T-helper 1 cell (primary cell): ENCODE measurements at places on chromosomes 7 and 10.

DNA sequence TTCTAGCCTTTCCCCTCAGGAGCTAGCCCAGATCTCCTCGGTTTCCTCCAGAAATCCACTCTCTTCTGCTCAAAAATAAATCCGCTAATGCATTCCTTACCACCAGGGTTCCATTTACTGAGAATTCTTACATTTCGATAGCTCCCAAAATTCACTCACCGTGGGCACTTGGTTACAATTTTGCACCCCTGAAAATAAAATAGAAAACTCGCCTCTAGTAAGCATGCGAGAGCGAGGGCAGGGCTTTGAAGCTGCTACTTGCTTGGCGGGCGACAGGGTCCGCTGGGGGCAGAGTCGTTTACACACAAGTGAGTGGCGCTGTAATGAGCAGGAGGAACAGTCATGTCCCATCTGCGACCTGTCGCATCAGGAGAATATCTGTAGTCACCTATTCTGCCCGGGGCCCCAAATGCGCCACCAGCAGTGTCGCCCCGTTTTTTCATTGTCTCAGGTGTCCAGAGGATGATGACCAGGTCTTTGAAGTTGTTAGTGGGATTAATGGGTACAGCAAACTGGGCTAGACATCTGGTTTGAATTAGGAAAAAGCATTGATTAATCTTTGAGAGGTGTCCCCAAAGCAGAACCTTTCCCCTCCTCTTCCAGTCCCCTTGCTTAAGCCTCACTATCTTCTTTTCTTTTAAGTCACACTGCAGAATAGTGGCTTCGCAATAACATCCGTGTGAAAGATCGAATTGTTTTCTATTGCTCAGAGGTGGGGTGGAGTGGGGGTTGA is 1.2 kb upstream of the MEOX2 start:
- DNase-seq, result no peak

GRCh38 chr10:4448030-4448429 is 378.0 kb upstream of the AKR1E2 start:
- no peak for DNase-seq

DNA sequence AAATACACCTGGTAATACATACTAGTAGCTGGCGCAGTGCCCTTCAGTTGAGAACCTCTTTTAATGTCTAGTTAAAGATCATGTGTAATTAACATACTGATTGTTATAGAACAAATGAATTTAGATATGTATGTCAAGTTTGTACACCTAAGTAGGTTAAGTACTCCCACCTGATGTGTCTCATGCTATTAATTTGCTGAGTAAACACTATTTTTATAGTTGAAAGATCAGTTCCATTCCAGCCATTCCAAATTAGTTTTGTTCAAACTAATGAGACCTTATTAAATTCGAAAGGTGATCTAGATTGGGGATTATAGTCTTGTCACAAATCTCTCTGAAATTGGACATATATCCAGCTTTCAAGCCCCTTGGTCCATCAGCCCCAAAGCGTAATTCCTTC is 710.0 kb downstream of the LRMDA start:
- DNase-seq, result no peak

DNA sequence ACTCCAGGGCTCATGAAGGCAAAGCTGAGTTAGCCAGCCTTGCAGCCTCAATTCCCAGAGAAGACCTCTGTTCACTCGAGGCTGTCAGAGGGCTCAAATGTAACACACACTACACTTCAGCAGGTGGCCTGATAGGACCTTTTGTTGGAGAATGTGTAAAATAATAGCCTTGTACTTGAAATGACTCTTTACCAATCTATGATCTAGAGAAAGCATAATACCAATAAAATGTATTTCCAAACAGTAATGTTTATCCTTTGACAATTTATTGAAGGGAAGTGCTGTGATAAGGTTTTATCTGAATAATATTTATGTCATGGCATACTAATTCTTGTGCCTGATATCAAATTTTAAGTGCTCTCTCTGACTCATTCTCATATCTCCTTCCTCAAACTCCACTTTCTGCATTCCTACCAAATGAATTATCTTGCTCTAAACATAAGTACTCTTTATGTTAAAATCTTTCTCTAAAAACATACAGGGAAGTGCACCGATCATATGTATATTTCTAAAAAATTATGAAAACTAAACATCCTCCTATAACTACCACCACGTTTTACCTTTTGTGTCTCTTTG is 20.9 kb downstream of the CYP3A7 start:
- DNase-seq, result no peak

GRCh38 chr10:96683710-96684109 is 36.6 kb downstream of the PIK3AP1 start:
- DNase-seq, result no peak

GRCh38 chr7:35463751-35464150 is 209.9 kb upstream of the TBX20 start:
- no peak for DNase-seq

- no peak for DNase-seq
Measured at GRCh38 chr10:108375691-108376090, 1211.2 kb upstream of the SORCS1 start.

- no peak for DNase-seq
Measured at GRCh38 chr10:92238586-92239098, 52.2 kb downstream of the CPEB3 start.

DNA sequence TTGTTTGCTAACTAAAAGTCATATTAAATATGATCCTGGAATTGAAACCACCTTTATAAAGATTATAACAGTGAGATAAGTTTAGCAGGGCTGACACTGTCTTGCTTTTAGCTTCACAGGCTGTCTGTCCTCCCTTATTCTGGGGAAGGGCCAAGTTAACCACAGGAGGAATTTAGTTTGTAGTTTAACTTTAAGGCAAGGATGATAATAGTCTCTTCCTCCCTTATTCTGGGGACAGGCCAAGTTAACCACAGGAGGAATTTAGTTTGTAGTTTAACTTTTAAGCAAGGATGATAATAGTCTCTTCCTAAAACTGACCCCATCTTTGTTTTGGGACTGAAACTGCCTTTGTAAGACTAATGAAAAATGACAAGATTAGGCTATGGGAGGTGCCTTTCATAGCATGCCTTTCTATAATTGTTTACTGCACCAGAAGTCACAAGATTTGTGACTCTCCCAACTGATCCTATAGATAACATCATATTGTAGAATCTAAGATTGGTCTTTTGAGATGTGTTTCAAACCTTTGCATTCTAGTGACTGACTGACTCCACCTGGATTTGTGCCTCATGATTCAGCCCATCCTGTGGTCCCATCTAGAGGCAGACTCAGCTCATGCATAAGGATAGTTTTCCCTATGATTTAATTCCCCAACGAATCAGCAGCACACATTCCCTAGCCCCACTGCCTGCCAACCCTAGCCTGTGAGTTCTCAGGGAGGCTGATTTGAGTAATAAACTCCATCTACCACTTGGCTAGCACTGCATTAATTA is 212.0 kb downstream of the MAGI2 start:
- no peak for DNase-seq

- no peak for DNase-seq
Measured at GRCh38 chr10:129098517-129098916, 368.5 kb upstream of the MGMT start.

DNA sequence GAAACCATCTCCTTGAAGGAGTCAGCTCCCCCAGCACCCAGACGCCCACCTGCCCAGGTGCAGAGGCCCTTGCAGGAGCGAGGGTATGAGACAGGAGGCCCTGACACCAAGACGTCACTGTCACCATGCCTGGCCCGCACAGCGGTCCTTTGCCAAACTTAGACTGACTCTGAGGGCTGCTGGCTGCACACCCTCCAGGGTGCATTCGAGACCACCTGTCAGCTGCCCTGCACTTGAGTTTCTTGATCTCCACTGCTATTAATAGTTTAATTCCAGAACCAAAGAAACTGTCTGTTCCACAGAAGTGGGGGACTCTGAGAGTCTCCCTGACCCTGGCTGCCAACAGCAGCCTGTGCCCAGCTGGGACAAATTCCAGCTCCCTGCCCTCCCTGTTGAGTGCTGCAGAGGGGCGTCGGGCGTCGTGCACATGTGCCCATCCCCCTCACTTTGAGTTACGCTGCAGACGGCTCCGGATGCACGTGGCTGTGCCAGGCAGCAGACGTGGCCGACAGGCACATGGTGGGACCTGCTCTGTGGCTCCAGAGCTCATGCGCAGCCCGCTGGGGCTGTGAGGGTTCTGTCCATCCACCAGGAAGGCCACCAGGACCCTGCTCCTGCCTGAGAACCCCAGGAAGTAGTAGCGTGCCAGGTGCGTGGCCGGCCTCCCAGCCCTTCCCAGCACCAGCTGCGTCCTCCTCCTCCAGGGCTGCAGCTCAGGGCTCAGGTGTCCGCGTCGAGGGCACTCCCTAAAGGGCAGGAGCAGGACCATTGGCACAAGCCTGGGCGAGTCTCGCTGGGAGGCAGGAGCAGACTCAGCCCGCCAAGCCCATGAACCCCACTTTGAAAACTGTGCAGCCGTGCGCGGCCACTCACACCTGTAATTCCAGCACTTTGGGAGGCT is 24.8 kb downstream of the ELFN1 start:
- no peak for DNase-seq

GRCh38 chr10:110110338-110110737 is 97.1 kb upstream of the MXI1 start:
- no peak for DNase-seq

- DNase-seq, result no peak
Measured at GRCh38 chr7:140726281-140726680, 29.8 kb downstream of the NDUFB2 start.

- DNase-seq, result no peak
Measured at GRCh38 chr7:71311576-71311975, 179.6 kb downstream of the GALNT17 start.

DNA sequence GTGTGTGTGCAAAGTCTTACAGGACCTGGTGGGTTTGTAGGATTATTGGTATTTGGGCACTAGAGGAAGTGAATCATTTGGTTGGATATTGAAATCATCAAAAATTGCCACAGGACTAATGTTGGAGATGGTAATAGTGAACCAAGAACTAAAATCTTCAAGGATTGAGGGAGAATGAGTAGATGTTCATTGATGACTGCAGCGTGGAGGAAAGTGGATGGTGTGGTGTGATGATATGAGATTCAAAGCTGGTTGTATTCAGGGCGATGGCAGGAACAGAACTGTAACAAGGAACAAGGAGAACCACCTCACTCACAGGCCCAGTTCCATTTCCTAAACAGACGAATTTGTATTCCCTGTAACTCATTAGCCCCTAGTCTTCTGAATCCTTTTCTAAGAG is 90.3 kb downstream of the TRIM24 start:
- DNase-seq, result no peak

GRCh38 chr10:75765789-75766096 is 334.3 kb downstream of the LRMDA start:
- no peak for DNase-seq

GRCh38 chr7:32264702-32265284 is 194.6 kb upstream of the PDE1C start:
- no peak for DNase-seq

- DNase-seq, result no peak
Measured at GRCh38 chr7:99112097-99112496, 31.8 kb downstream of the SMURF1 start.

DNA sequence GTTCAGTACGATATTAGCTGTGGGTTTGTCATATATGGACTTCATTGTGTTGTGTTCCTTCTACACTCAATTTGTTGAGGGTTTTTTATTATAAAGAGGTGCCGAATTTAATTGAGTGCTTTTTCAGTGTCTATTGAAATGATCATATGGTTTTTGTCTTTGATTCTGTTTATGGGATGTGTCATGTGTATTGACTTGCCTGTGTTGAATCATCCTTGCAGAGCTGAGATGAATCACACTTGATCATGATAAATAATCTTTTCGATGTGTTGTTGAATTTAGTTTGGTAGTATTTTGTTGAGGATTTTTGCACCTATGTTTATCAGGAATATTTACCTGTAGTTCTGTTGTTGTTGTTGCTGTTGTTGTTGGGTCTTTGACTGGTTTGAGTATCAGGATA is 39.8 kb downstream of the ATOH7 start:
- no peak for DNase-seq

DNA sequence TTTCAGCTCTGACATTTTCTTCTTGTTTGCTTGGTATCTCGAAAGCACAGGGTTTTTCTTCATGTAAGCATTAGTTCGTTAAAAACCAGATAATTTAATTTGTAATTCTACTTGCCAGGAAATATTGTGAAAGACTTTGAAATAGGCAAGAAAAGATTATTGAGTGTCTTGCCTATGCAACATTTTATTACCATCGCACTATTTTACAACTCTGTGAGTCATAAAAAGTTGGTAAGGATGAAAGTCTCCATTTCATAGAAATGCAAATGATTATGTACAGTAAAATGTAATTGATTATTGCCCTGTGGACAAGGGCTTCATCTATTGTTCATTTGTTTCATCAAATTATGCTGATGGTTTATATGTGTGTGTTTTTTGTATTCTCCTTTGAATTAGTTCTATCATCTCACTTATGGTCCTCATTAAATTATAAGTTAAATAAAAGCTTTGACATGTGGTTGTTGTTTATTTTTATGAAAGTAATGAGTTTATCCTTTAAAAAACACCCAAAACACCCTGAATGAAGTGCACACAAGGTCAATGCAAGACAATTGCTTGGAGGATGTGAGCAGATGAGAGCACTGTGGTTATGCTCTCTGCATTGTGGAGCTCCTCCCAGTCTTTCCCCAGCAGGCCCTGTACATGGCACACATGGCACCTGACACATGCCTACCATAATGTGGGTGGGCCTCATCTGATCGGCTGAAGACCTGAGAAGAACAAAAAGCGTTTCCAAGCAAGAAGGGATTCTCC is 230.8 kb downstream of the CXCL12 start:
- no peak for DNase-seq

DNA sequence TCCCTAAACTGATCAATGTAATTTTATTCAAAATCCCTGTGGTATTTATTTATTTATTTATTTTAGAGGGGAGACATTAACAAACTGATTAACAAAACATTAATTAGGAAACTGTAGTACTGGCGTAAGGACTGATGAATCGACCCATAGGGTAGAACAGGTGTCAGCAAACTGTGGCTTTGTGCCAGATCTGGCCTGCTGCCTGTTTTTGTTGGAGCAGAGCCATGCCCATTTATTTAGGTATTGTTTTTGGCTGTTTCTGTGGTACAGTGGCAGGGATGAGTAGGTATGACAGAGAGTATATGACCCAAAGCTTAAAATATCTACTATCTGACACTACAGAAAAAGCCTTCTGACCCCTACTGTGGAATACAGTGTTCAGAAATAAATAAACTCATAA is 332.5 kb upstream of the ETV1 start:
- DNase-seq, result no peak

GRCh38 chr7:50303335-50304128 is 984 bp upstream of the IKZF1 start:
- DNase-seq, result no peak

- DNase-seq, result no peak
Measured at GRCh38 chr7:107503687-107504086, 33.8 kb downstream of the GPR22 start.

DNA sequence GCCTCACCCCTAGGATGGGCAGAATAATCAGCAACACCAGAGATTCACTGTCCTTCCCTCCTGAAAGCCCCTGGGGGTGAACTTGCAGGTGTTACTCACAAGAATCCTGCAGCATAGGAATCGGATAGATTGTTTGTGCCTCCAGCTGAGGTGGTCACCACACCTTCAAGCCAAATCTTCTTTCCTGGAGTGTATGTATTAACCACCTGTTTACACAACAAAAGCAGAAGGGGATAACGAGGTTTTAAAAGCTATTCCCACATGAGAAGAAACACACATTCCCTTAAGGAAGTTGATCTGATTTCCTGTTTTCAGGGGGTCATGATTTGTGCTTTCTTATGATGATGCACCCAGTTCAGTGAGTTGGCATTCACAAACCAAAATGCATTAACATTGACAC is 173.8 kb upstream of the HPS1 start:
- no peak for DNase-seq

GRCh38 chr10:96973809-96974747 is 142.0 kb downstream of the LCOR start:
- no peak for DNase-seq

GRCh38 chr7:71442492-71443190 is 310.7 kb downstream of the GALNT17 start:
- no peak for DNase-seq
